ENCODE measurements at places on chromosomes 7 and 10. TPM values are rescaled to one million over a fixed set of nuclear protein-coding genes. Genes with fewer than 3 reads are reported as not detected.

GRCh38 chr7:22251281-22251680 lies 105.7 kb downstream of the RAPGEF5 start:
- DNase-seq: no peak

GRCh38 chr7:143385891-143386781 lies 5.0 kb downstream of the ZYX start:
- DNase-seq: peak; percentile 56

DNA sequence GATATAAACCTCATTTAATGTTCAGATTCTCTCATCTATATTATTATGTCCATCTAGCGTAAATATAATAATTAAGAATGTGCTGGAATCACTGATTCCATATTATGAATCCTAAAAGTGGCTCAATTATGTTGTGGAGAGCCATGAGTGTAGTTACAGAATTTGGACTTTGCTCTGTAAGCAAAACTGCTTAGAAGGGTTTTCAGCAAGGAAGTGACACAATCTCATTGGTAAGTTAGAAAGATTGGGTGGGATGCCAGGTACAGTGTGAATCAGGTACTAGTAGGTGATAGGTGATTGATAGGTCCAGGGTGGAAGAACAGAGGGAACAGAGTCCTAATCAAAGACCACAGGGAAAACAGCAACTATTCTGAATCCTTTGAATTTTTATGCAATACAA lies 74.9 kb upstream of the ABLIM1 start:
- no peak for DNase-seq

DNA sequence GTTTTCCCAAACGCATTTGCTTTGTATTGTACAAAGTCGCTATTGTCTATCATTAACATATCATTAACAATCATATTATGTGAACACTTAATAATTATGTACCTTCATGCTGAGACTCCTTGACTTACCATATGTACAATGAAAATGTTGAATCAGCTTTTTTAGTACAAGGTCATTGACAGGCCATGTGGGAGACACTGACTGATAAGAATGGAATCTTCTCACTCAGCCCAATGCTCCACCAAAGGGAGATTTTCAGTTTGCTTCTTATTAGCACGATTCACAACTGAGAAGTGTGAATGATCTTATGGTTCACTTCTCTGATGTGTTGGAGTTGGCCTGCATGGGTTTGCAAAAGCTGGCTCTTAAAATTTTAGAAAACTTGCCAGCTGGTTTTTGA lies 253.5 kb upstream of the TEX47 start:
- no peak for DNase-seq

DNA sequence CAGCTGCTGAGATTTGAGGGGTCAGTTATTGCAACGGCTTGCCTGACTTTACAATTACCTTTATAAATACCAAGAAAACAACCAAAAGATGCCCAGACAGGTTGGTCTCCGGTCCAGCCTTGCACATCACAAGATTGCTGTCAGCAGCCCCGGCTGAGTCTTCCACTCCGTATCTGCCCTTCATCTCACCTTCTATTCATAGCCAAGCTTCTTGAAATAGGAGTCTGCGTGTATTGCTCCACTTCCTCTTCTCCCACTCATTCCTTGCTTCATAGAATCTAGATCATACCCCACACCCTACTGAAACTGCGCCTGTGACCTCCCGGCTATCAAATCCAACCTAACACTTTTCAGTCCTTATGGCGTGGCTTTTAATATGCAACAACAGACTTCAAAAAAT lies 31.1 kb upstream of the USP6NL start:
- no peak for DNase-seq

DNA sequence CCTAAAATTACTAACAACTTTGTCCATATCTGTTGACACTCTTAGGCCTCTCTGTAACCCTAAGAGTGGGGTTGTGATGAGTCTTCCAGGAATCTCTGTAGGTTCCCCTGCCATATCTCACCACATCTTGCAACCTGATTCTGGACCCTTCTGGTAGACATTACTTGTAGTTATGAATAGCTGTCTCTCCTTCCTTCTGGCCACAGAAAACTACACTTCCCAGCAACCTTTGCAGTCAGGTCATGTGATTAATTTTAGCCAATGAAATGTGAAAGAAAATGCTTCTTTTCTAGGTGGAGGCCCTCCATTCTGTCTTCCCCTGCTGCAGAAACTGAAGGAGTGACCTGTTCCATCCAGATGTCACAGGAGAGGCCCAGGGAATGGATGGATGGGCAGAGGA lies 147.6 kb upstream of the AOAH start:
- peak; percentile 10 for DNase-seq

DNA sequence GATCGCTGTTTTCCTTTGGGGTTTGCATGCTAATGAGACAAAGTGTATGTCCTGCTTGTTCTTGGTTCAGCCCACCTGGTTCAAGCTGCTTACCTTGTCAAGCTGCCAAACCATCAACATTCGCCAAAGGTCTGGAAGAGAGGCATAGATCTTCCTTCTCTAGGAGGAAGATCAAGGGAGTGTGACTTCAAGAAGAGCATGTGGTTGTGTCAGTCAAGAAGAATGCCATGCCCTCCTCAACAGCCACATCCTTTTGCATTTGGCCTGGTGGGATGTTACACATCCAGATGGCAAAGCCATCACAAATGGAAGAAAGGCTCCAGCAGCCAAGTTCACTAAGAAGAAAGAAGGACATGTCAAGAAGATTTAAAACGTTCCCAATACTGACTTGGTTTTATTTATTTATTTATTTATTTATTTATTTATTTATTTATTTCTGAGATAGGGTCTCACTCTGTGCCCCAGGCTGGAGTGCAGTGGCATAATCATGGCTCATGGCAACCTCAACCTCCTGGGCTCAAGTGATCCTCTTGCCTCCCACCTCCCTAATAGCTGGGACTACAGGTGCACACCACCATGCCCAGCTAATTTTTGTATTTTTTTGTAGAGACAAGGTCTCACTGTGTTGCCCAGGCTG lies 5.1 kb upstream of the PIP4K2A start:
- DNase-seq: no peak

The INMT gene
- 0.54 TPM for total RNA-seq

The TRIL gene
- total RNA-seq: under 0.01 TPM

The DMTF1 gene
- 66.8 TPM for total RNA-seq

The LSM8 gene
- 21.3 TPM for total RNA-seq
